ENCODE measurements at places on chromosomes 7 and 10.

GRCh38 chr7:108178398-108178797 lies 48.2 kb upstream of the LAMB4 start:
- DNase-seq = no peak

- DNase-seq = no peak
Observed at GRCh38 chr7:85765698-85766298, 578.9 kb upstream of the SEMA3D start.

- DNase-seq = no peak
Observed at GRCh38 chr7:26691406-26691805, 173.0 kb downstream of the SKAP2 start.

- no peak for DNase-seq
Observed at GRCh38 chr10:44968500-44969400, 9.1 kb downstream of the RASSF4 start.

GRCh38 chr7:91294639-91295220 lies 30.5 kb downstream of the FZD1 start:
- no peak for DNase-seq

DNA sequence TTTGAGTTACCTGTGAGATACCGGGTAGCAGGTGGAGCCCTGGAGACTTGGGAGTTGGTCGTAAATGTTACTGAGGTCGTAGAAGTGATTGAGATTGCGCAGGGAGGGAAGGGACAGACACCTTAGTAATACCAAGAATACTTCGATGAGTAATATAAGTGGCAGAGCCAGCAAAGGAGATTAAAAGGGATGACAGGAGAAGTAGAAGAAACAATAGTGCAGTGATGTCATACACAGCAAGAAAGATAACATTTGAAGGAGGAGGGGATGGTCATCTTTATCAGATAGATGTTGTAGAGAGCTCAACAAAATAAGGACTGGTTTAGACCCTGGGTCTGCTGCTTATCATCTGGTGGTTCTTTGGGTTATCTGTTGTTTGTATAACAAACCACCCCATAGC lies 5.0 kb downstream of the BCCIP start:
- DNase-seq = no peak

DNA sequence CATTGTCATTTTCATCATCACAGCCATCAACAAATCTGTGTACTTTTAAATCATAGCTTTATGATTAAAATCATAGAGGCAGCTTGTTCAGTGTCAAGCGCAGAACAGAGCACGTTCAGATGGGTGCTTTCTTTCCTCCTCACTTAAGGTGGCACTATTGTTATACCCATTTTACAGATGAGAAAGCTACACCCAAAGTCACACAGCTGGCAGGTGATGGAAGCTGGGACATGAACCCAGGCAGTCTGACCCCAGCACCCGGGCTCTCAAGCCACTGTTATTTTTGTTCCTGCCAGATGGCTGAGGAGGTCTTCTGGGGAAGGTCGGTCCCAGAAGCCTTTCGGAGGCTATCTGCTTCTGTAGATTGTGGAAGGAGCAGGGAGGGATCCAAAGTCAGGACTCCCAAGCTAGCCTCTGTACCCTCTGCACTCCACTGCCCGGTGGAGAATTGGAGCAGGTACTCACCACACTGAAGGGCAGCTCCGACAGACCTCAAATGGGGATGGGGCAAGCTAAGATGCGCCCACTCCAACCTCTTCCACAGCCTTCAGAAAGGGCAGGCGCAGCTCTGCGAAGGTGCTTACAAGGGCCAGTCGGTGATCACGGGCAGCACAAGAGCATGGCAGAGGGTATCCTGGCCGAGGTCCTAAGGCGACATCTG lies 610 bp downstream of the AVPI1 start:
- peak; percentile 52 for DNase-seq

All from CD4-positive, CD25-positive, alpha-beta regulatory T cell (primary cell).